Mesothelial cell of epicardium (in vitro differentiated cells): ENCODE measurements at places on chromosomes 3 and 15.

GRCh38 chr3:196641333-196642054 is 2.0 kb downstream of the NRROS start:
- DNase-seq: no peak

DNA sequence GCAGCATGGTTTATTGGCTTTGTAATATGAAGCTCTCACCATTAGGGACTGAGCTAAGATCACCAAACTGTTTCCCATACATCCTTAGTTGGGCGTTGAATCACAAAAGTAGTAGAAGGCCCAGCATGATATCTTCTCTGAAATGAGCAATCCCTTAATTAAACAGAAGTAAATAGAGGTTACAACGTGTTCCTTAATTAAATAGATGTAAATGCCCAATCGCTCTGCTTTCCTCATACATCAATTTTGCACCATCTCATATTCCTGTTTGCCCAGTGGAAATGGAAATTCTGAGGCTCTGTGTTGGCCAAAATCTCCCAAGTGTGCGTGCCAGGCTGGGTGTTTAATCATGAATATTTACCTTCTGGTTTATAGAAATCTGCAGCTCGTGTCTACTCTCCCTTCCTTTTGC is 107.4 kb upstream of the FOXB1 start:
- no peak for DNase-seq

DNA sequence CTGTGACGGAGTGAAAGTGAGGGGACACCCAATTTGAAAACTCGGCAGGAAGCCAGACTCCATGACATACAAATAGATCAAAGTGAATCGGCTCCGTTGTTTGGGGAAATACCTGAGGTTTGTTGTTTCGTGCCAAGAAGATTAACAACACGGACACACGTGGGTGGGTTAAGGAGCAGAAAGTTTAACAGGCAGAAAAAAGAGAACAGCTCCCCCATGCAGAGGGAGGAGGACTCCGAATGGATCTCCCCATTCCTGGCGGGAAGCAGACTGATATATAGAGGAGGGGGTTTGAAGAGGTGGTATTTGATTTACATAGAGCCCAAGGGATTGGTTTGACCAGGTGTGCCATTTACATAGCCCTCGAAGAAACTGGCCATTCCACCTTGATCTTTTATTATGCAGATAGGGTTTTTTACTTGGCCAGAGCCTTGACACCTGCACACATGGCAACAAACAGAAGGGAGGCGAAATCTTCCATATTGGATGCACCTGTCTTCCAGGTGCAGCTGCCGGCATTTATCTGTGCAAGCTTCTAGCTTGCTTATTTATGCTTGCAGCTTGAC is 4.8 kb upstream of the SACM1L start:
- no peak for DNase-seq

GRCh38 chr15:85091990-85092389 is 110.3 kb downstream of the PDE8A start:
- peak; percentile 24 for DNase-seq

DNA sequence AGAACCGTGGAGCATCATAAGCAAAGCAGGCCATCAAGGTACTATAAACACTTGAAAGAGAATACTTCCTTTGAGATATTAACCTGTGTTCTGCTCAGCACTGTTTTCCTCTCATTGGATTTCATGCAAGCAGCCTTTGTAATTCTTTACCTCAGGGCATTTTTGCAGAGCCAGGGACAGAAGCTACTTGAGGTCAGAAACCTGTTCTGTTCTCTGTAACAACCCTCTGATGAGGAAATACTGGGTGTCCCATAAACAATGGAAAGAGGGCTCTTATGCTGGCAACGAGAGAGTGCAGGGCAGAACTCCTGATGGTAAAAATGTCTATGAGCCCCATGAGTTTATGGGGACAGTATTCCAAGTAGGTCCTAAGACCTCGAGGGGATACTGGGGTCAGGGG is 66.0 kb downstream of the DCLK3 start:
- DNase-seq: no peak

DNA sequence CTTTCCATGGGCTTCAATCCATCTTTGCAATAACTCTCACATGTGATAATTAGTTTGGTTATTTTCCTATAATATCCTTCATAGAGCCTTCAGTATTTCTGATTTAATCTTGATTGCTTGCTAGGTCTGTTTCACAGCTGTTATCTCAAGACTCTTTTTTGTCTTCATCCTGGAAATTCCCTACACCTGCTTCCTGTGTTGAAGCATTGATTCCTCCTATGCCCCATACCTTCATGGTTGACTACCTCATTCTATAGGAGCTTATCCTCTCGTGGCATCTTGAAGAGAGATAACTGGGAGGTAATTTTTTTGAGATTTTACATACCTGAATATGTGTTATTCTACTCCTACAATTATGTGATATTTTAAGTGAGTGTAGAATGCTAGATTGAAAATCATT is 26.7 kb downstream of the PIK3CA start:
- no peak for DNase-seq

DNA sequence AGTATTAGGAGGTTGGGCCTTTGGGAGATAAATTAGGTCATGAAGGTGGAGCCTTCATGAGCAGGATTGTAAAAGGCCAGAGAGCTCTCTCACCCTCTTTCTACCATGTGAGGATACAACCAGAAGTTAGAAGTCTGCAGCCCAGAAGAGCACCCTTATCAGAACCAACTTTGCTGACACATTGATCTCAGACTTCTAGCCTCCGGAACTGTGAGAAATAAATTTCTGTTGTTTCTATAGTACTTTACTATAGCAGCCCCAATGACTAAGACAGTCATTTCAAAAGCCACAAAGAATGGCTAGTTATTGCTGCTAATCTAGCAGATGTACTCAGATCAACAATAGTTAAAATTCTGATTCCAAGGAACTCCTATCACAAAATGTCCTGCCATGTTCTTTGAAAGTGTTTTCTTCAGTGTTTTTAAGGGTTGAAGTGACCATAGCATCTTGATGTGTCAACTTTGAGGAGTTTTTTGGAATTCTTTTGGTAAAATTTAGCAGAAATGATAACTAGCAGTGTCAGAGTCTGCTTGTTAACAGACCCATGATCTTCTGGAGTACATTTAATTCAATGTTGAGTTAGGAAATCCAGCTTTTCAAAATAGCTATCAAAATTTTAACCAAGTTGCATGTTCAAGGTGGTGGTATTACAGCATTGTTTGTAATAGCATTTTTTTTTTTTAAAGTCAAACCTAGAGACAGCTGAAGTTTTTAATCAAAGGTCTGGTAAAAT is 10.3 kb downstream of the DZIP3 start:
- DNase-seq: no peak

GRCh38 chr3:100053951-100054620 is 60.2 kb downstream of the FILIP1L start:
- DNase-seq: no peak

DNA sequence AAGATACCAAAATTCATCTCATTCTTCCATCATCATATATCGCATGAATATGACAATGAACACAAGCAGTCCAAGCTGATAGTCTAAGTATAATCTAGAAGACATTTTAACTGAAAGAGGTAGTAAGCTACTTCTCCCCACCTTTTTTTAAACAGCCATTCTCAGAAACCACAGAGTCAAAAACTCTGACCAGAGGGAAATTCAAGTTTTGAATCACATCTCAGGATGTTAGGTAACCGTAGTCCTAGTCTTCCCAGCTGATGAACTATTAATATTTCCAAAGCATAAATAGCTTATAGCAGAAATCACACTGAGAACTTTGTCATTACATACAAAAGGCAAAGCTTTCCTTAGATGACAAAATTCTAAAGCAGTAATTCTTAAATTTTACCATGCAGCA is 25.8 kb downstream of the NPTN start:
- no peak for DNase-seq

GRCh38 chr3:12499474-12499873 is 15.2 kb downstream of the TSEN2 start:
- no peak for DNase-seq
